ENCODE measurements at places on chromosomes 2 and 18.

GRCh38 chr2:229873123-229873581, 48.7 kb downstream of the TRIP12 start:
- DNase-seq: no peak

DNA sequence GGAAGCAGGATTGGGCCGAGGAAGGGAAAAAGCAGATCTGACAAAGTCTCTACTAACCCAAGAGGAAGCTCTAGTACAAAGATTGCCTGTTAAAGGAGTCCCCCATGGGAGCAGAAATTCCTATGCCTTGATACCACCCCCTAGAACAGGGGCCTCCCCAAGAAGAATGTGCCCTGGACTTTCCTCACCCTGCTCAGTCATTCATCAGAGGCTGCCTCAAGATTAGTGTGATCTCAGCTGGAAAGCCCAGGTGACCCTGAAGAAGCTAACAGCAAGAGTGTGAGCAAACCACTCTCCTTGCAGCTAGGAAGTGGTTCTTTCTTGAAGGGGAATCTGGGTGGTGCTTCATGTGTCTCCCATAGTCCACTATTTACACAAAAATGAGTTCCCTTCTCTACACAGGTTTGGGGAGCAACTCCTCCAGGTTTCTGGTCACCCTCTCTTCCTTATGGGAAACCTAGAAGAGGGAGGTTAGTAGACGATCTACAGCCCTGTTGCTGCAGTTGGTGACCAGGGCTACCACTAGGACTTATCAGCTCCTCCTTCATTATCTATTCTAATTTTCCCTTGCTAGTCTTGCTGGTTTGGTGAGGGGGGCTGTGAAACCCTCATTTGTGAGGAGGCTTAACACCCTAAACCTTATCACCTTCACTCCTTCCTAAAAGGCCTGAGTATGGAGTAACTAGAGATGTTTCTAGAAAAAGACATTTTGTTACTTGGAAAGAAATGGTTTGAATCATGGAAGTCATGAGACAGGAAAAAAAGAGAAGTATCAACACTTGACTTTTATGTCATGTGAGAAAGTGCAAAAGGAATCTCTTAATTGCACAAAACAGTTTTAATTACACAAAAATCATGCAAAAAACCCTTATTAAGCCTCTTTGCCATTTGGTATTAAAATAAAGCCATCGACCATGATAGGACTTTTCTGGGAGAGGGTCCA, 2.9 kb upstream of the WDR7 start:
- DNase-seq: no peak

DNA sequence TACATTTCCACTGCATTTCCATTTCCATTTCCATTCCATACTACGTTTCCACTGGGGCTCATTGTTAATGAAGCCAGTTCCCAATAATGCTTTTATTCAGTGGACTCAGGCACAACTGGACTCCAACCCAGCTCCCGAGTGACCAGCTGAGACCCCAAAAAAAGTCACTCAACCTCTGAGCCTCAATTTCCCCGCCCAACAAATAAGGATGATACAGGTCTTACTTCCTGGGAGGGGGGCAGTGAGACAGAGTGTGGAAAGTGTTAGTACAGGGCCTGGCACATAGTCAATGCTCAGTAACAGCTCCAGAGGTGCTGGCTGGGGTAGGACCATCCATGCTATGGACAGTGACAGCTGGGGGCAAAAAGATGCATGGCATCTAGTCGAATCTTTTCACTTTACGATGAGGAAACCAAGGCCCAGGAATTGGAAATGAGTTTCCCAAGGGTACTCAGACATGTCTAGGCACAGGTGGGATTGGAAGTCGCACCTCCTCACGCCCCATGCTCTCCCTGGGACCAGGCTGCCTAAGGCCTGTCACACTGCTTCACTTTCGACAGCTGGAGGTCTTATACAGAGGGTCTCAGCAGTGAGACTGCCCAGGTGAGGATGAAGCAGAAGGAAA, 226.5 kb downstream of the ANAPC1 start:
- DNase-seq: no peak

- DNase-seq: no peak
Observed at GRCh38 chr2:37321029-37321682, 3.5 kb downstream of the PRKD3 start.

DNA sequence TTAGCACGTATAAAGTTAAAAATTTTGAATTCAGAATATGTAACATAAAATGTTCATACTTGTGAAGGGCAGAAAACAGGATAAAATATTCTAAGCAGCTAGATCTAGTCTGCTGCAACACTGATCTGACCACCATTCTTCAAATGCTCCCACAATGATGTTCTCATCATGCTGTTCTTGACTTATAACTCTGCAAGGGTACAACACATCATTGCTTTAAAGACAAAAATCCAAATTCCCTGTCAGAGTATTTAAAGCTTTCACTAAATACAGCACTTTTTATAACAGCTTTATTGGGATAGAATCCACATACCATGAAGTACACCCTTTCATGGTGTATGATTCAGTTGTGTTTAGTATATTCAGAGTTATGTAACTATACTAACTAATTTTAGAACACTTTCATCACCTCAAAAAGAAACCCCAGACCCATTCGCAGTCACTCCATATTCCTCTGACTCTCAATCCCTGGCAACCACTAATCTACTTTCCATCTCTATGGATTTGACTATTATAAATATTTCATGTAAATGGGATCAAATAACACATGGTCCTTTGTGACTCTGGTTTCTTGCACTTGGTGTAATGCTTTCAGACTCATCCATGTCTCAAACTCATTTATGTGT, 56.4 kb downstream of the MAP4K3 start:
- DNase-seq: no peak

- DNase-seq: no peak
Observed at GRCh38 chr2:60602828-60603532, 49.5 kb upstream of the BCL11A start.

- no peak for DNase-seq
Observed at GRCh38 chr2:95296880-95297487, at the start of gene KCNIP3. Gene KCNIP3 (plus strand): TSS chr2:95297347. CDS start chr2:95297439, 92 bp downstream.

- no peak for DNase-seq
Observed at GRCh38 chr2:85925216-85925671, 36.5 kb upstream of the ST3GAL5 start.

- no peak for DNase-seq
Observed at GRCh38 chr18:57748770-57749603, 54.1 kb downstream of the ATP8B1 start.

GRCh38 chr2:182375862-182376261, 51.0 kb downstream of the PDE1A start:
- no peak for DNase-seq

DNA sequence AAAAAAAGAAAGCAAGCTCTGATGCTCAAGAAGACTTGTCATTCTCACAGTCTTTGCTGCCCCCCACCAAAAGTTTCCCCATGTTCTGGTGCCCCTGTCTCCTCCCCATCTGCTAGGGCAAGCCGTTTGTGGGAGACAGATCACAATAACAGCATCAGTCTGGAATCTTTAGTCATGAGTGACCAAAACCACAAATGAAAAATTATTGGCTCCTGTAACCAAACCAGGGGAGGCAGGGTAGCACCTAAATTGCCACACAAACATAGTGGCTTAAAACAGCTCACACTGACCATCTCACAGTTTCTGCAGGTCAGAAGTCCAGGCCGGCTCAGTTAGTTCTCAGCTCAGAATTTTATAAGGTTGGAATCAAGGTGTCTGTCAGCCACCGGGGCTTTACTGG, 9.1 kb upstream of the B3GNT7 start:
- DNase-seq: peak; percentile 66

DNA sequence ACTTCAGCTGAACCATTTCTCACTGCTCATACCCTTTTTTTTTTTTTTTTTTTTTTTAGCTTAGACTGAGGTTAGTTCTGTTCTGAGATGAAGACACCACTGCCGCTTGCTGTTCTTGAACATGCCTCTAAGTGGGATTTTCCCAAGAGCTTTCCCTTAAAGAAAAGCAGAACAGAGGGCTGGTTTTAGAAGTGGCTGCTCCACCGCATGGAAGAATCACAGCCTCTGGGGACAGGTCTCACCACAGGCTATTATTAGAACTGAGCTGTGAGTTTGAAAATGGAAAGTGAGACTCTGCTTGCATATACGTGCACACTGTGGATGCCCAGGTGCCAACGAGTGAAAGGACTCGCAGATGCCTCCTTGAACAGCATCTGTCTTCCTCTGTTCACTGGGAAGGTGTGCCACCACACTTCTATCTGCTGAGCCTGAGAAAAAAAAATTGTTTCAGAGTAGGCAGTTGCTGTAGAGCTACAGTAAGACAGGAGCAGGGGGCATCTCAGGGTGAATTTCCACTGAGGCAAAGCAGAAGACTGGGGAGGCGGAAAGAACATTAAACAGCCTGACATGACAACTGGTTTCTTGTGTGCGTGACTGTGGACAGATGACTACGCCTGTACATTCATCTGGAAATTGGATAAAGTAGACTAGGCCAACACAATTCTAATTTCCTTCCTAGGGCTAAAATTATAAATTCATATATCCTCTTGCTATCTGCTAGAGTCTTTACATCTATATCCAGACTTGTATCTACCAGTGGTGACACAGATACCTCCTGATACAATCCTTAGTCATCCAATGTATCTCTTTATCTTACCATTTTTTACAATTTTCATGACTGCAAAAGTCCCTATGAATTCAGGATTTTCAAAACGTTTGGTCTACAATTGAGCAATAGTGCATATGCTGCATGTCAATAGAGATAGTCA, 1045.7 kb upstream of the CELF4 start:
- no peak for DNase-seq

DNA sequence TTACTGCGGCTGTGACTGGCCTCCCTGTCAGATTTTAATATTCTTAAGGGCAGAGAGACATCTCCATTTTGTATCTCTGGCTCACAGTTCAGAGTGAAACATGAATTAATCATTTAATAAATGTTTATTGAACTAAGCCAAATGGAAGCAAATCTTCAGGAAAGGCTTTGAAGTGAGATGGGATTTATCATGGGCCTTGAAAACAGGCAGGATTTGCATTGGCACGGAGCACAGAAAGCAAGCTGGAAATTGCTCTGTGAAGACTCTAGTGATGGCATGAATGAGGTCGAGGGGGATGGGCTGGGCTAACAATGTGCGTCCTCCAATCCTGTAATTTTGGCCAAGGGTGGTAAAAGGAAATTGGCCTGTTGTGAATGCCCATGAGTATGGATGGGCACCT, 369.8 kb upstream of the SOX11 start:
- DNase-seq: no peak

DNA sequence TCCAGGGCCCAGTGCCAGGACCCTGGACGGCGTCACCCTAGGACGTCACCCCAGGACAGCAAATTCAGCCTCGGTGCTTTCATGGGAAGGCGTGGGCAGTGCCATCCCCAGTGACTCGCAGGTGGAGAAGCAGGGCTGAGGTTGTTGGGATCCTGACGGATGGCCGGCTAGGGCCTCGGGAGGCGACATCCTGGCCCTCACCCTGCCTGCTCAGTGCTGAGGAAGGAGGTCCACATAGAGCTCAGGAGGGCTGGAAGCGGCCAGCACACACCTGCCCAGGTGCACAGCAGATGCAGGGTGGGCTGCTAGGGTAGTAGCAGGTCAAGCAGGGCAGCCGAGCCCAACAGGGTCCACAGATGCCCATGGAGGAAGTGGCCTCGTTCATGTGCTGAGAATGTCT, 482.0 kb upstream of the SALL3 start:
- no peak for DNase-seq

DNA sequence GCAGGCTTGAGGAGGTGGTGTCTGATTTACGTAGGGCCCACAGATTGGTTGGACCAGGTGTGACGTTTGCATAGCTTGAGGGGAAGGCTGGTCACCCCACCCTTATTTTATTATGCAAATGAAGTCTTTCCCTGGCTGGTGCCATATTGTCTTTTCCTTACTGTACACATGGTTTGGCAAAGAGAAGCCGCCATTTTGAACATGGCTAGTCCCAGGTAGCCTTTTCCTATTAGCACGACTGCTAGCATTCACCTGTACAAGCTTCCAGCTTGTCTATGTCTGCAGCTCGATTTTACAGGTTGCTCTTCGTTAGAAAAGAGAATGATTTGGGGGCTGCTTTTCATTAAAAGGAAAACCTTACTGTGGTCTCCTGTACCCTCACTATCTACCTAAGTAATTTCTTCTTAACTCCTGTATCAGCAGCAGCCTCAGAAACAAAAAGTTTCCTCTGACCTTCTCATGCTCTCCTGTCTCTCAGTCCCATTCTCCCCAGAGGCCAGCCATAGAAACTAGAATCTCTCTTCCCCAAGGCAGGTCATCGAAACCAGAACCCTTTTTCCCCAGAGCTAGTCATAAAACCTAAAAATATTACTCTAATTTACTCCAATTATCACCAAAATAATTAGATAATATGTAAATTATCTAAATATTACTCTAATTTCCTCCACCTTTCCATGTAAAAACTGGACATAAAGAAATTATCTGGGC, 151.8 kb downstream of the B3GNT2 start:
- DNase-seq: no peak

DNA sequence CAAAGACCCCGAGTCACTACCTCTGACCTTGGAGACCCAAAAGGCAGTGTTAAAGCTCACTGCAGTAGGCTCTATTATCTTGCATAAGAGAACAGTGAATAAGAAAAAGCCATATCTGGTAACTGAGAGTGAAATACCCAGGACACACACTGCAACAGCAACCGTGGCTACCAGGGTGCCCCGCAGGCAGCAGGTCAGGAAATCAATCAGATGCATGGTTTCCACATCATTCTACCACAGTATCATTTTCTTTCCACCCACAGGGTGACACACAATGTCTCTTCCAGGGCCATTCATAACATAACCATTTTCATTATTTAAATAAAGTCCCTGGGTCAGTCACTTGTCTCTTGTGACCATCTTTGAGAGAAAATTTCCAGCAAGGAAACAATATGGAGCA, 131.3 kb downstream of the CCBE1 start:
- DNase-seq: no peak
